ENCODE measurements at places on chromosomes 11 and 22. TPM values are rescaled to one million over a fixed set of nuclear protein-coding genes. Genes with fewer than 3 reads are reported as not detected.

- no peak for DNase-seq
Measured at GRCh38 chr11:75743711-75744563, 24.6 kb upstream of the DGAT2 start.

DNA sequence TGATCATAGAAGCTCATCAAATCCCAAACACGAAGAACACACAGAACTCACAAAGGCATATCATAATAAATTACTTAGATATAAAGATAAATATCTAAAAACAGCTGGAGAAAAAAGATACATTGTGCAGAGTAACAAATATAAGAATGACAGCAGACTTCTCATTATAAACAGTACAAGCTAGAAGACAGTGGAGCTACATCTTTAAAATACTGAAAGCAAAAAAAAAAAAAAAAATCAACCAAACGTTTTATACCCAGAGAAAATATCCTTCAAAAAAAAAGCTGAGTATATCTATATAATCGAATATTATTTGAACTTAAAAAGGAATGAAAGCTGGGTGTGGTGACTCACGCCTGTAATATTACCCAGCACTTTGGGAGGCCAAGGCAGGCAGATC is 90.0 kb downstream of the SBF2 start:
- DNase-seq, result no peak

TTC9C gene
- total RNA-seq, result 24.4 TPM

DNA sequence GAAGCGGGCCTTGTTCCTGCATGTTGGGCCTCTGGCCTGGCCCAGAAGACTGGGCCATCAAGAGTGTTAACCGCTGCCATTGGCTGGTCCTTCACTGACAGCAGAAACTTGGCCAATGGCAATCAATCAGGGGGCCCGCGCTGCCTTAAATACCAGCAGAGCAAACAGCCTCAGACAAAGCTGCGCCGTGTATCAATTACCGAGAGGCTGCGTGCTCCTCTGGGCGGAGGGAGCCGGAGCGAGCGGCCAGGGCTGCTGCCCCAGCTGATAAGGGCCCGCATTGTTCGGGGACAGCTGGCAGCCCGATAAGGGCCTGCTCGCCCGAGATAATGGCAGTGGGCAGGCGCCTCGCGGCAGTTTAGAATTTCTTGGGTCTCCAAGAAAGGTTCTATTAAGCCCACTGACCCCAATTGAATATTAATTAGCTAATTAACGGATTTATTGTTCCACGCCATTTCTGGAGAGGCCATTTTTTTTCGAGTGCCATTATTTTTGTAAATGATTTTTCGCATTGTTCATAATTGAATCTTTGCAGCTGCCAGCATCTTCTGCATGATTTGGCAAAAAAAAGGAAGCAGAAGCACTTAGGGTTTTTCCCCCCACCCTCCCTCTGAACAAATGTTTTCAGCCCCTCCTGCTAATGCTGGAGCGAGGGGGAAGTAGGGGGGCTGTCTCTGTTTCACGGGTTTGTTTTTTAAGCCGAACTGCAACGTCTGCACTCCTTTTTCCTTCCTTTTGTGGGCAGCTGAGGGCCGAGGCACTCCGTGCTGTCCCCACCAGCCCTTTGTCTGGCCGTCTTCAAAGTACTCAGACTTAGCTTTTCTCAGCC is 37.6 kb upstream of the RIC3 start:
- no peak for DNase-seq

ELMOD1 gene
- not detected for total RNA-seq

DNA sequence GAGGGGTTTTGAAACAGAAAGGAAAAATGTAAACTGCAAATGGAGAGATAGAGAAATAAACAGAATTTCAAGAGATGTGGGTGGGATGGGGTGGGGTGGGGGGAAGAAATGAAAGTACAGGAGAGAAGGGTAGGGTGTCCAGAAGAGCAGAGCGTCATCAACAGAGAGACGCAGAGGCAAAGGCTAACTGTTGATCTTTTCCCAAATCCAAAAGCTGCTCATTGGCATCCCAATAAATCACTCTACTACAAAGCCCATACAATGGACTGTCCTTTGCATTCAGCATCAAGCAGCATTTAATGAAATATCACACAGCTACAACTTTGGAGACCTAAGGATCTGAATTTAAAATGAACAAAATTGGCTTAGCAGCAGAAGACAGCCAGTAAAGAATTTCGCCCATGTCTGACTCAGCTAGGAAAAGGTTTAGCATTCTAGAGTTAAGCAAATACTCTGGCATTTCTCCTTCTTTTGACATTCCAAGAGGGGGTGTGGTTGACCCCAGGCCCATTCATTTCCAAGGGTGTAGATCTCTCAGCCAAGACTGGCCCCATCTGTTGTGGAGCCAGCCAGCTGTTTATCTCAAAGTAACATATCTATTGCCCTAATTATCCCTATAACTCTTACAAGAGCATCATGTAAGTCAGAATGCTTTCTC is 1.5 kb downstream of the RAB30 start:
- no peak for DNase-seq

HBG2 gene
- not detected for total RNA-seq

- DNase-seq, result no peak
Measured at GRCh38 chr22:22802339-22802970, 85.2 kb upstream of the IGLL5 start.

CARD10 gene
- total RNA-seq, result 2.8 TPM

DNA sequence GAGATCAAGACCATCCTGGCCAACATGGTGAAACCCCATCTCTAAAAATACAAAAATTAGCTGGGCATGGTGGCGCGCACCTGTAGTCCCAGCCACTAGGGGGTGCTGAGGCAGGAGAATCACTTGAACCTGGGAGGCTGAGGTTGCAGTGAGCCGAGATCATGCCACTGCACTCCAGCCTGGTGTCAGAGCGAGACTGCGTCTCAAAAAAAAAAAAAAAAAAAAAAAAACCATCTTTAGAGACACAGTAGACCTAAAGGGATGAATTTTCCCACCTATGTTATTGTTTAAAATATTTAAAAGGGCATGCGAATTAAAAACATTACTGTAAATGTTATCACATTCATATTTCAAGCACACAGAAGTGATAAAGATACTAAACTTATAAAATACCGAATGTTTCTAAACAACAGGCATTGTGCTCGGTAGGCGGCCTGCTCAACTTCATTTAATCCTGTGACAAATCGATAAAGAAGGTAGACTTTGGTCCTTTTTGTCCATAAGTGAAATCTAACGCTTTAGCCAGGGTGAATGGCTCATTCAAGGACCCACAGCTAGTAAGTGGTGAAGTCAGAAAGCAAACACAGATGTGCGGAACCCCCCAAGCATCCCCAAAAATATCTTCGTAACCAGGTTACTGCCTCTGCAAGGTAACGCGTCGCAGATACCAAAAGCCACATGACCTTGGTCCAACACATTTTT is 16.1 kb downstream of the NCAPD3 start:
- DNase-seq, result no peak

CCDC73 gene
- not detected for total RNA-seq

DNA sequence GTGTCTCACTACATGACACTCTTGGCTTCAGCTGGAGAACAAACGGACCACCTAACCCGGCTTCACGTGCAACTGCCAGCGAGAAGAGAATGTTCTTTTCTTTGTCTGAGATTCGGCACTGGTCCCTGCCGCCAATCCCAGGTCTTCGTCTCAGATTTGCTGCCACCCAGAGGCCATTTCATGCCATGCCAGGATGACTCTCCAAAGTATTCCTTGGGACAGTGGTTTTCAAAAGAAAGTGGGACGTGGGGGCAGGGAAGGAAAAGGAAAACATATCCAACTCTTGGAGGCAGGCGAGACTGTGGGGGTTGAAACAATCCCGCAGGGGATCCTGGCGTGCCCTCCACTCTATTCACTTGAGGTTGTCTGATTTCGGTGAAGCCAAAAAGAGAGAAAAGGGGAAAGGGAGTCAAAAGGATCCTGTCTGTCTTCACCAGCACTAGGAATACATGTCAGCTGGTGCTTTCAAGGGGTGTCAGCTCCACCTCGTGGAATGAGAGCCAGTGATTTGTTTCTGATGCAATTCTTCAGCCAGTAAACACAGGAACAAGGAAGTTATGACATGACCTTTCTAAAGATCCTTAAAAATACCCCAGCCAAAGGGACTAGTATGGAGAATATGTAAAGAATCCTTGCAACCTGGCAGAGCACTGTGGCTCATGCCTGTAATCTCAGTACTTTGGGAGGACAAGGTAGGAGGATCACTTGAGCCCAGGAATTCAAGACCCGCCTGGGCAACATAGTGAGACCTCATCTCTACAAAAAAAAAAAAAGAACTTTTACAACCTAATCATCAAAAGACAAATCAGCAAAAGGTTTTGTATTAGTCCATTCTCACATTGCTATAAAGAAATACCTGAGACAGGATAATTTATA is 41.0 kb upstream of the APLNR start:
- DNase-seq, result peak; percentile 32

GRCh38 chr22:29916007-29916544 is 33.1 kb downstream of the MTMR3 start:
- no peak for DNase-seq

GRCh38 chr22:50670914-50671538 is 1.6 kb upstream of the SHANK3 start:
- no peak for DNase-seq

EWSR1 gene
- total RNA-seq, result 198 TPM

GRCh38 chr22:31647066-31647465 is 14.9 kb downstream of the PISD start:
- DNase-seq, result no peak

DNA sequence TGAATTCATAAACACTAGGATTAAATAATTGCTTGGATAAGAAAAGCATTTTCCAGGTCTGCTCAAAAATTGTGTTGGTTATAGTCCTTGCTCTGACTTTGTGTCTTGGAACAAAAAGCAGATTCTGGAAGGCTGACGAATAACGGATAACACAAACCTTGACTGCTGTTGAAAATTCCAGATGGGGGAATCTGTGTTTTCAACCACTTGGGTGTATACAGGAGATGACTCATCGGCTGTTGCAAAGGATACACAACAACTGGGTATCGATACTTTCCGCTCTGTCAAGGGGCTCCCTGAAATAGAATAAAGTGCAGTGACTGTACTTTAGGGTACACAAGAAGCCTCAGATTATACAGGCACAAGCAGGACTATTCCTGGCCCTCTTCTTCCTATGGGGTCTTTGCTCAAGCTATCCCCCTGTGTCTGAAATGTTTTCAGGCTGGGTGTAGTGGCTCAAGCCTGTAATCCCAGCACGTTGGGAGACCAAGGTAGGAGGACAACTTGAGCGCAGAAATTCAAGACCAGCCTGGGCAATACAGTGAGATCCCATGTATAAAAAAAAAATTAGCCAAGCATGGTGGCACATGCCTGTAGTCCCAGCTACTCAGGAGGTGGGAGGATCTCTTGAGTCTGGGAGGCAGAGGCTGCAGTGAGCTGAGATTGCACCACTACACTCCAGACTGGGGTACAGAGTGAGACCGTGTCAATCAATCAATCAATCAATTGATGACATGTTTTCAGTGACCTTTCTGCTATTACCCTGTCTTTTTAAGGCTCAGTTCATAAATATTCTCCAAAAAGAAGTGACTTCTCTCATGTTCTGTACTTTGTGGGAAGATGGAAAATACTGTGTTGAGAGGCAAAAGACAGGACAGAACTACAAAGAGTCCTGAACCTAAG is 48.6 kb upstream of the UCP3 start:
- no peak for DNase-seq

GRCh38 chr11:103609117-103610066 is 427.0 kb upstream of the DDI1 start:
- DNase-seq, result no peak

GRCh38 chr11:2273311-2273710 is 2.9 kb upstream of the ASCL2 start:
- no peak for DNase-seq

MAJIN gene
- total RNA-seq, result not detected

- DNase-seq, result peak; percentile 30
Measured at GRCh38 chr22:19806213-19807160, 45.9 kb downstream of the TBX1 start.

SLC25A45 gene
- total RNA-seq, result 6.8 TPM

HBB gene
- 160 TPM for total RNA-seq

ST13 gene
- 156 TPM for total RNA-seq

DNA sequence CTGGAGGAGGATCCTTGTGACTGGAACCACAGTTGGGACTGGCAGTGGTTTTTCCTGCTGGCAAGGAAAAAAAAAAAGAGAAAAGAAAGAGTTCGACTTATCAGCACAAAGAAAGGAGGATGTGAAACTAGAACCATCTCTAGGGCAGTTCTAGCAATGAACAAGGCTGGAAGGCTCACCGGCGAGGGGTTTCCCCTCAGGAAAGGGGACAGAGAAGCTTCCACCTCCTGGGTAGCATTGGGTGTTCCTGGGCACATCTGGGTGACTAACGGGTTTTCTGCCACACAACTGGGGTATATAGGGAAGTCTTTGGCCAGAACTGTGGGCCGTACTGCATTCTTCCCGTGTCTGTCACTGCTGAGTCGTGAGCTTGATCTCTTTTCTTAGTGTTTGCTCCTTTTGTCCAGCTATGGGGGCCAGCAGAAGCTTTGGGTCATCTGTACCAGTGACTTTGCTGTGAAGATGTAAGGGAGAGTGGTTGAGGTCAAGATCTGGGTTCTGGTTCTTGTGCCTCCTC is 109.4 kb upstream of the OR4B1 start:
- no peak for DNase-seq

- DNase-seq, result no peak
Measured at GRCh38 chr11:100810146-100810545, 123.1 kb downstream of the ARHGAP42 start.

CD3D gene
- 1.7 TPM for total RNA-seq

OR8A1 gene
- not detected for total RNA-seq

- no peak for DNase-seq
Measured at GRCh38 chr11:121741761-121742361, 289.1 kb upstream of the SORL1-AS1 start.

GRCh38 chr11:44817207-44817949 is 90.6 kb downstream of the TSPAN18 start:
- no peak for DNase-seq

GRCh38 chr11:90639461-90639993 is 416.7 kb upstream of the CHORDC1 start:
- no peak for DNase-seq

POTEH gene
- not detected for total RNA-seq

MS4A6E gene
- total RNA-seq, result 10.4 TPM

MYOD1 gene
- not detected for total RNA-seq

DNA sequence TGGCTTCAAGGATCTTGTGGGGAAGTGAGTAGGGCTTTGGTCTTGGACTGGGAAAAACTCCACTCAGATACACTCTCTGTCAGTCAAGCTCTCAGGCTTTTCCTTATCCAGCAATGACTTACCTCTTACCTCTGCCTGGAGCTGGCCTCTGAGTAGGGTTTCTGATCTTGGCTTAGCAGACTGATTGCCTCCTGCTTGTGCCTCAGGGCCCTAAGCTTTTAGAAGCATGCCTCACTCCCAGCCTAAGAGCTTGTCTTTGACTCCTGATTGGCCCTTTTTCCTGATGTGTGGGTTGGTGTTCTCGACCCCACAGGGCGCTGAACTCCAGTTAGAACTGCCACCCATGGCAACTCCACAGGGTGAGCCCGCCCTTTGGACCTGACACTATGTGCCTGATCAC is 275.0 kb downstream of the ST3GAL4 start:
- DNase-seq, result no peak
